ENCODE measurements at places on chromosomes 2 and 18.

DNA sequence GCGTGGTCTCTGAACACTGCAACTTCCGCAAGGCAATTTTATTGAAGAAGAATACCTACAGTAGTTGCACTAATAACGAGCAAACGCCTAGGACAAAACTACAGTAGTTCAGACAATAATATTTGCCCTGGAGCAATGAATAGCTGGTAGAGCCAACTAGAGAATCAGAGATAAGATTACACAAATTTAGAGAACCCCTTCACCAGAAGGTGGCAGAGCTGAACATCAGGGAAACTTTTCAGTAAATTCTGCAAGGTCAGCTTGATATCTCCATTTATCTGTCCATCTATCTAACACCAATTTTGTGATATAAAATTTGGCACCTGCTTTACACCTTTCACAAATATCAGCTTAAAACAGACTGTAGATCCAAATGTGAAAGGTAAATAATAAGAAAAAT is 43.8 kb downstream of the CDH19 start:
- no peak for DNase-seq

- no peak for DNase-seq
These were observed 236.0 kb downstream of the DOK6 start for GRCh38 chr18:69636529-69637301.

- no peak for DNase-seq
These were observed 7.1 kb upstream of the ZFP36L2 start for GRCh38 chr2:43233218-43234212.

DNA sequence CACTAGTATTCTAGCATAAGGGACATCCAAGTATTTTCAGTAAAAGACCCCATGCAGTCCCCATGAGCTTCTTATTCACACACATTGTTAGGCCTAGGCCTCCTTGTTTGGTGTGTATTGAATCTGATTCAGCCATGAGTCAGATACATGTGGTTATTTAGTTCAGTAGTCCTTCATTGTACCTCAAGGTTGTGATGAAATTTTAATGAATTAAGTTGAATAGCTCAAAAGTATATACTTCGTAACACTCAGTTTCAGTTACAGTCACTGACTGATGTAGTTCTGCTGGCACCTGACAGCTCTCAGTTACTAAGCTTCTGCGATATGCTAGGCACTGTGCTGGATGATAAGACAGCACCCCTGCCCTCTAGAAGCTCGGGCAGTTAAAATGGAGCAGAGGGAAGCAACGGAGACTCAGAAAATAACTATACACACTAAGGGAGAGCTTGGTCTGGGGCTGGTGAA is 86.4 kb downstream of the XRCC5 start:
- no peak for DNase-seq

- no peak for DNase-seq
These were observed 87.9 kb downstream of the PXDN start for GRCh38 chr2:1656326-1656960.

- no peak for DNase-seq
These were observed 1.4 kb downstream of the IHH start for GRCh38 chr2:219059375-219059724.

- no peak for DNase-seq
These were observed 1.1 kb upstream of the TET3 start for GRCh38 chr2:73983322-73984202.

- DNase-seq, result no peak
These were observed 65.2 kb upstream of the BARD1 start for GRCh38 chr2:214874694-214875093.

GRCh38 chr2:148461876-148462275 is 182.7 kb upstream of the EPC2 start:
- DNase-seq, result no peak

GRCh38 chr18:48842259-48843061 is 108.3 kb downstream of the SMAD7 start:
- DNase-seq, result no peak
